Activated CD4-positive, alpha-beta memory T cell treated with anti-CD3 and anti-CD28 coated beads, Interleukin-2, amount 10 ng/mL, durations not matched to agents 7 days and 5 days (primary cell): ENCODE measurements at places on chromosomes 1 and 21. TPM values are rescaled to one million over a fixed set of nuclear protein-coding genes. Genes with fewer than 3 reads are reported as not detected.

GRCh38 chr1:82044111-82044510 lies 243.4 kb downstream of the ADGRL2 start:
- no peak overlapping the region for H3K4me3 ChIP-seq
- no peak for DNase-seq
- no peak overlapping the region for H3K27ac ChIP-seq
- no peaks in the 10 kb centered on the region for H3K27me3 ChIP-seq

DNA sequence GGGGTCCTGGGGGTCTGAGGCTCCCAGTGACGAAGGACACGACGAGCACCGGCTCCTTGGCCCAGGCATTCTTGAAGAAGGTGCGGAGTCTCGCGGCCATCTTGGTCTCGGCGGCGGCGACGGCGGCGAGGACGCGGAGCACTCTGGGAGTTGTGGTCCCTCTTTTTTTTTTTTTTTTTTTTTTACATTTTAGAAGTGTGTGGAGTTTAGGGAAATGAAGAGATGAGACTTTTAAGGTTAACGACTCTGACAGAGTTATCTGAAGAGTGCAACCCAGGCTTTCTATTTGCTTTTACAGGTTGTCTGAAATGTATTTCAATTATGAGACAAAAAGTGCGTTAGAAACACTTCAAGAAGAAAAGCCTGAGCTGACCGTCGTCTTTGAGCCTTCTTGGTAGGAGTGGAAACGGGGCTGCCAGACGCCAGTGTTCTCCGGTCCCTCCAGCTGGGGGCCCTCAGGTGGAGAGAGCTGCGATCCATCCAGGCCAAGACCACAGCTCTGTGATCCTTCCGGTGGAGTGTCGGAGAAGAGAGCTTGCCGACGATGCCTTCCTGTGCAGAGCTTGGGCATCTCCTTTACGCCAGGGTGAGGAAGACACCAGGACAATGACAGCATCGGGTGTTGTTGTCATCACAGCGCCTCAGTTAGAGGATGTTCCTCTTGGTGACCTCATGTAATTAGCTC lies 9.7 kb downstream of the OR2B11 start:
- no peak overlapping the region for H3K4me3 ChIP-seq
- H3K4me1 ChIP-seq = no peaks in the 10 kb centered on the region
- no peaks in the 10 kb centered on the region for H3K27me3 ChIP-seq
- H3K36me3 ChIP-seq = no peaks in the 10 kb centered on the region
- peak; percentile 25 for DNase-seq

DNA sequence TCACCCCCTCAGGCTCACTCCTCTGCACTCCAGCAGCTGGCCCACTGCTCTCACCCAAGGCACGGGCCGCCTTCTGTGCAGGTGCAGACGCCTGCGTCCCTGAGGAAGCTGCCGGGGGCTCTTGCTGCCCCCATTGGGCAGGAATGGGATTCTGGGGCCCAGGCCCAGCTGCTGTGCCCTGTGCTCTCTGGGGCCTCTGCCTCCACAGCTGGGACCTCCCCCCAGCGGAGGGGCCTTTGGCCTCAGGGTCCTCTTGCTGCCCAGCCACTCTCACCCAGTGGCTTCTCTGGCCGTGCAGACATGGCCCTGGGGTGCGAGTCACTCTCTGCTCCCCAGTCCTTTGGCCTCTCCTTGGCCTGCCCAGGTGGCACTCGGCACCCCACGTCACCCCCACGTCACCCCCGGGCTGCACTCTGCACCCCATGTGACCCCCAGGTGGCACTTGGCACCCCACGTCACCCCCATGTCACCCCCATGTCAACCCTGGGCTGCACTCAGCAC lies 19.1 kb upstream of the LRRC3 start:
- no peak overlapping the region for H3K27ac ChIP-seq
- no peak overlapping the region for H3K4me3 ChIP-seq
- no peaks in the 10 kb centered on the region for H3K36me3 ChIP-seq
- H3K4me1 ChIP-seq = no peaks in the 10 kb centered on the region
- no peak for DNase-seq

GRCh38 chr1:162987866-162988265 lies 81.3 kb upstream of the RGS4 start:
- H3K27ac ChIP-seq = no peak overlapping the region
- H3K4me1 ChIP-seq = no peaks in the 10 kb centered on the region
- no peaks in the 10 kb centered on the region for H3K36me3 ChIP-seq
- DNase-seq = no peak

- no peaks in the 10 kb centered on the region for H3K4me1 ChIP-seq
- no peaks in the 10 kb centered on the region for H3K36me3 ChIP-seq
- H3K27me3 ChIP-seq = no peaks in the 10 kb centered on the region
- no peak for DNase-seq
- no peak overlapping the region for H3K27ac ChIP-seq
Observed at GRCh38 chr1:242056988-242057744, 58.3 kb upstream of the MAP1LC3C start.

GRCh38 chr1:57079454-57080157 lies 113.8 kb upstream of the C8B start:
- no peaks in the 10 kb centered on the region for H3K36me3 ChIP-seq
- no peak overlapping the region for H3K27ac ChIP-seq
- DNase-seq = no peak
- H3K4me3 ChIP-seq = no peak overlapping the region
- no peaks in the 10 kb centered on the region for H3K4me1 ChIP-seq

DNA sequence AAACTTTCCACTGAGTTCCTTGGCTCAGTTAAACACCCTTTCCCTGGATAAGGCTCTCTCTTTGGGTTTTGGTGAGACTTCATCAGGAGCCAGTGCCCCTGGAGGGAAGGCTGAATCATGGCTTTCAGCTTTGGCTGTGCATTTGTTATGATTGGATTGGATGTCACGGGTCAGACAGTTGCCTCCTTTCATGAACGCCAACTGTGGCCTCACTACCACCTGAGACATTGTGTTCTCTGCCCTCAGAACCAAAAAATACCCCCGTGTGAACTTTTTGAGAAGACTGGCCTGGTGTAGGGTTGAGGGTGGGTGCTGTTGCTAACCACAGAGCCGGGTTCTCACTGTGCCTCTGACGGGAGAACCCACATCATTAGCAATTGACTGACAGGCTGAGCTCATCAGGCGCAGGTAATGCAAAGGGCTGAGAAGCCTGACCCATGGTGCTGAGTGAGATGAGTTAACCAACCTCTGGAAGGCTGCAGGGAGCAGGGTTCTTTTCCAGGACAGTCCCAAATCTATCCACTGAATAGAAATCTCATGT lies 65.6 kb downstream of the HHAT start:
- peaks cover 19% of the 10 kb centered on the region for H3K27me3 ChIP-seq
- no peak overlapping the region for H3K4me3 ChIP-seq
- peaks cover 5% of the 10 kb centered on the region for H3K4me1 ChIP-seq
- H3K36me3 ChIP-seq = no peaks in the 10 kb centered on the region
- H3K27ac ChIP-seq = no peak overlapping the region
- no peak for DNase-seq

- H3K27ac ChIP-seq = no peak overlapping the region
- DNase-seq = no peak
- H3K4me3 ChIP-seq = no peak overlapping the region
- H3K27me3 ChIP-seq = peaks cover 42% of the 10 kb centered on the region
Observed at GRCh38 chr1:67840449-67840848, 7.2 kb upstream of the GNG12 start.

GRCh38 chr1:162136760-162137159 lies 67.3 kb downstream of the NOS1AP start:
- H3K4me3 ChIP-seq = no peak overlapping the region
- H3K36me3 ChIP-seq = no peaks in the 10 kb centered on the region
- peaks cover 48% of the 10 kb centered on the region for H3K27me3 ChIP-seq
- DNase-seq = no peak
- no peak overlapping the region for H3K27ac ChIP-seq

- peaks cover 13% of the 10 kb centered on the region for H3K27me3 ChIP-seq
- H3K4me1 ChIP-seq = no peaks in the 10 kb centered on the region
- H3K27ac ChIP-seq = no peak overlapping the region
- H3K36me3 ChIP-seq = no peaks in the 10 kb centered on the region
- no peak overlapping the region for H3K4me3 ChIP-seq
Observed at GRCh38 chr1:116900471-116901365, 9.0 kb upstream of the PTGFRN start.

GRCh38 chr1:236303675-236304074 lies 21.9 kb upstream of the ERO1B start:
- H3K36me3 ChIP-seq = no peaks in the 10 kb centered on the region
- H3K4me1 ChIP-seq = no peaks in the 10 kb centered on the region
- H3K4me3 ChIP-seq = no peak overlapping the region
- H3K27me3 ChIP-seq = peaks cover 2% of the 10 kb centered on the region

DNA sequence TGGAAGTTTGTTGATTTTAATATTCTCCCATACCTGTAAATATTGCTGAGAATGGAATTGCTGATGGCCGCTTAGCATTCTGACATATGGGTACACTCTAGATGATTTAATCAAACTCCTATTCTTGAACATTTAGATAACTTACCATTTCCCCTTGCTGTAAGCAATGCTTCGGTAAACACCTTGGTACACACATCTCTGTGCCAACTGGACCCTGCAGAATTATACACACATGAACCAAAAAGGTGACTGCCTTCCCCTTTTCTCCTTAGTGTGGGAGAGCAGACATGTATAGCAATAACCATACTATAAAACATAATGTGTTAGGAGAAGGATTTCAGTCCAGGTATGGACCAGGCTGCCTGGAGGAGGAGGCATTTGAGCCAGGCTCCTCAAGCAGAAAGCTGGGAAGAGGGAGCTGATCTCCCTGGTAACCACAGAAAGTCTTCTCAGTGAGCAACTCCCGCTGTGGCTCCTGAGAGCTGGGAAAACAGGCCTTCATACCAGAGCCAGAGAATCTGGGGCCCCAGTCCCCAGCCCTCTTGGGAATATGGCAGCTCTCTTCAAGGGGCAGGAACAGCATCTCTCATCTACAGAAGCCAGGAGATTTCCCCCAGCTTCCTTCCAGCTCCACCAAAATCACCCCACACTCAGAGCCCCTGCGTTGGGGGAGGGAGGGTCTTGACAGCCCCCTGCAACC lies 33.9 kb upstream of the CSF1 start:
- peaks cover 14% of the 10 kb centered on the region for H3K27me3 ChIP-seq
- peaks cover 17% of the 10 kb centered on the region for H3K4me1 ChIP-seq
- DNase-seq = no peak

DNA sequence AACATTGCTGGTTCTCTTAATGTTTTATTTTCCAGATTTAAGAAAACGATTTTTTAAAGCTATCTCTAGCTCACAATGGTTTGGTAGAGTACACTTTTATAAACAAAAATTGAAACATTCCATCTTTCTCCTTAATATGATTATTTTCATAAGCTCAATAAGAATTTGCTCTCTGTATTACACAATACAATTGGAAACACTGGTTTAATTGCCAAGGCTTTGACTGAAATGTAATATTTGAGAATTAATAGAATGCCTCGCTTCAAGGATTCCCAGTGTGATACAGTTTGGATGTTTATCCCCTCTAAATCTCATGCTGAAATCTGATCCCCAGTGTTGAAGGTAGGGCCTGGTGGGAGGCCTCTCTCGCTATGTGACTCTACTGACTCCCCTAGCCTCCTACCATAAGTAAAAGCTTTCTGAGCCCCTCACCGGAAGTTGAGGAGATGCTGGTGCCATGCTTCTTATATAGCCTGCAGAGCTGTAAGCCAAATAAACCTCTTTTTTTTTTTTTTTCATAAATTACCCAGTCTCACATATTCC lies 67.4 kb downstream of the DDAH1 start:
- peaks cover 2% of the 10 kb centered on the region for H3K27me3 ChIP-seq
- DNase-seq = no peak
- no peaks in the 10 kb centered on the region for H3K36me3 ChIP-seq
- no peaks in the 10 kb centered on the region for H3K4me1 ChIP-seq
- no peak overlapping the region for H3K4me3 ChIP-seq
- H3K27ac ChIP-seq = no peak overlapping the region

- DNase-seq = no peak
- peaks cover 2% of the 10 kb centered on the region for H3K27me3 ChIP-seq
- H3K27ac ChIP-seq = no peak overlapping the region
- no peaks in the 10 kb centered on the region for H3K4me1 ChIP-seq
- H3K36me3 ChIP-seq = no peaks in the 10 kb centered on the region
Observed at GRCh38 chr1:34710812-34711211, 44.0 kb upstream of the GJB5 start.

GRCh38 chr1:115296981-115297380 lies 41.1 kb downstream of the NGF start:
- peaks cover 10% of the 10 kb centered on the region for H3K27me3 ChIP-seq
- H3K27ac ChIP-seq = no peak overlapping the region
- DNase-seq = no peak
- H3K36me3 ChIP-seq = no peaks in the 10 kb centered on the region
- no peaks in the 10 kb centered on the region for H3K4me1 ChIP-seq

DNA sequence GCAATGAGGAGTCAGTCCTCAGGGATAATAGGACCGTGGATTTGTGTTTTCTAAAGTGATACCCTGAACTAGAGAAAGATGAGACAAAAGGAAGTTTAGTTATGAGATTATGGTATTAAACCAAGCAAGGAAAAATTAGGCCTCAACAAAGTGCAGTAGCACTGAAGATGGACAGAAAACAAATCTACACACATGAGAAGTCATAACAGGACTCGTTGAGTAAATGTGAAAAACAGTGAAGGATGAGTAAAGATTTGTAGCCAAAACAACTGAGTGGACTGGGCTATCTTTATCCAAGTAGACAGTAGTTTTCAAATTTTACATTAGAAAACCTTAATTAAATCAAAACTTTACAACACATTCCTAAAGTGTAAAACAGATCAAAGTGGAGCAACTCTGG lies 15.0 kb downstream of the EPRS1 start:
- H3K4me3 ChIP-seq = no peak overlapping the region
- no peaks in the 10 kb centered on the region for H3K27me3 ChIP-seq
- H3K4me1 ChIP-seq = peaks cover 20% of the 10 kb centered on the region
- peaks cover 57% of the 10 kb centered on the region for H3K36me3 ChIP-seq
- H3K27ac ChIP-seq = no peak overlapping the region

- H3K27me3 ChIP-seq = no peaks in the 10 kb centered on the region
- H3K4me1 ChIP-seq = peaks cover 53% of the 10 kb centered on the region
- no peak overlapping the region for H3K27ac ChIP-seq
- peak; percentile 62 for DNase-seq
- H3K4me3 ChIP-seq = no peak overlapping the region
Observed at GRCh38 chr1:206808615-206809014, 36.3 kb upstream of the IL10 start.

DNA sequence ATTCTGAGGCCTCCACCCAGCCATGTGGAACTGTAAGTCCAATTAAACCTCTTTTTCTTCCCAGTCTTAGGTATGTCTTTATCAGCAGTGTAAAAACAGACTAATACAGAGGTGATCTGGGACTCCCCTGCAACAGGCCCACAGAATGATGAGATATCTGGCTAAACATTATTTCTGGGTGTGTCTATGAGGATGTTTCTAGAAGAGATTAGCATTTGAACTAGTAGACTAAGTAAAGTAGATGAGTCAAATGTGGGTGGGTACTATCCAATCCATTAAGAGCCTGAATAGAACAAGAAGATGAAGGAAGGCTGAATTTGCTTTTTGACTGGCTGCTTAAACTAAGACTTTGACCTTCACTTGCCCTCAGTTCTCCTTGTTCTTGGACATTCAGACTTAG lies 396.5 kb upstream of the LRRC7 start:
- no peaks in the 10 kb centered on the region for H3K36me3 ChIP-seq
- H3K27me3 ChIP-seq = no peaks in the 10 kb centered on the region
- no peak overlapping the region for H3K27ac ChIP-seq
- no peak overlapping the region for H3K4me3 ChIP-seq

GRCh38 chr1:235343726-235344125 lies 15.4 kb downstream of the GGPS1 start:
- peaks cover 3% of the 10 kb centered on the region for H3K4me1 ChIP-seq
- no peak overlapping the region for H3K4me3 ChIP-seq
- no peaks in the 10 kb centered on the region for H3K27me3 ChIP-seq

ITLN2 gene
- not detected for total RNA-seq

CDC20 gene
- total RNA-seq = 141 TPM

PADI2 gene
- not detected for total RNA-seq

IPO9 gene
- total RNA-seq = 49.5 TPM

NECTIN4 gene
- not detected for total RNA-seq

ASCL5 gene
- not detected for total RNA-seq

FOXD2 gene
- 0.68 TPM for total RNA-seq

S100A7A gene
- total RNA-seq = not detected

TNNI3K gene
- not detected for total RNA-seq

PSRC1 gene
- 28.7 TPM for total RNA-seq

GBP2 gene
- total RNA-seq = 280 TPM

RGS4 gene
- not detected for total RNA-seq

HMGCL gene
- 35.7 TPM for total RNA-seq
